ENCODE measurements at places on chromosomes 11 and 22.

DNA sequence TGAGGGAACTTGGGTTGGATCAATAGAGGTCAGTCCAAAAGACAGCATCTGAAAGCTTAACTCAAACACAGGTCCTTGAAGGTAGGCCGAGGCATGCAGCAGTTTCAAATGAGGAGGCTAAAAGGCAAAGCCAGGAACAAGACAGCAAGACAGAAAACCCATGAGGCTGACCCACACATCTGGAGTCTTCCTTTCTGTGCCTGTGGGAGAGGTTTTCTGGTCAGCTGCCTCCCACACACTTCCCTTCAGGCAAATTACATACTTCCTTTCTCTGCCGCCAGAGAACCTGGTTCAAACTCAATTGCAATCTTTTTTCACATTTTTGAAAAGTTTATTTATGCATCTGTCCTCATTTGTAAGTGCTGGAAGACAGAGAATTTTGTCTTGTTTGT is 29.8 kb upstream of the CRTAM start:
- no peak for DNase-seq

- DNase-seq, result no peak
These were observed 961 bp downstream of the IPO7 start for GRCh38 chr11:9385327-9385899.

DNA sequence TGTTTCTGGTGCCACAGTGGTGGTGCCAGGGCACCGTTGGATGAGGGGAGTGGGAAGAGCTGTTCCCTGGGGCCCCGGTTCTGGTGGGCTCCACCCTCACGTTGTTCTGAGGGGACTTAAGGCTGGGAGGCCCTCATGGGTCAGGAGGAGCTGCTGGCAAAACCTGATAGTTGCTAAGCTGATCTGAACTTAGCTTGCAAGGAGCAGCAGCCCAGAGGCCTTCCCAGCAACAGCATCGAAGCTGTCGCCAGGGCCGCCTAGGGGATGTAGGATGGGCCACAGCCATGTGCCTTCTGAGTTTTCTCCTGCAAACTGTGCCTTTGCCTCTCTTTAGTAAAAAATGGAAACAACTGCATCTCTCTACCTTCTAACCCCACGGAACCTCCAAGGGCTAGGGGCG is 240.2 kb downstream of the TBC1D22A start:
- no peak for DNase-seq

DNA sequence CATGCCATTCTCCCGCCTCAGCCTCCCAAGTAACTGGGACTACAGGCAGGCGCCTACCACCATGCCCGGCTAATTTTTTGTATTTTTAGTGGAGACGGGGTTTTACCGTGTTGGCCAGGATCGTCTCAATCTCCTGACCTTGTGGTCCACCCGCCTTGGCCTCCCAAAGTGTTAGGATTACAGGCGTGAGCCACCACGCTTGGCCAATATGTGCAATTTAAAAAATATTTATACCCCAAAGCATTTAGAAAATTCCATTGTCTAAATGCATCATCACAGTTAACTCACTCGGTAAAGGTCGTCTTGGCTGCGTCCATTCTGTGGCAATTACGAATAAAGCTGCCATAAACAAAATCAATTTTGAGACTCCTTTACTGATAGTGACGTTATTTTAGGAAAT is 36.2 kb downstream of the EP300 start:
- DNase-seq, result no peak

GRCh38 chr11:61802605-61803004 is 9.9 kb downstream of the FEN1 start:
- no peak for DNase-seq

DNA sequence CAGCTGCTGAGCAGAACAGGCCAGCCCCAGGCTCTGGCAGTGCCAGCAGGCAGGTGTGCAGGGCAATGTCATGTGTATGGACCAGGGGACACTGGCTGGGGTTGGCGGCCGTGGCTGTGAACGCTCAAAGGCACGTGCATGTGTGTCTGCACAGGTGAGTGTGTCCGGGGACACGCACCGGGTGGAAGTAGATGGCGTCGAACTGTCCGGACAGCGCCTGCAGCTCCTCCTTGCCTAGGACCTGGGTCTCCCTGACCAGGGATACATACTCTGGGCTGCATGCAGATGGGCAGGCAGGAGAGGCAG is 863 bp downstream of the HDAC10 start:
- no peak for DNase-seq

- no peak for DNase-seq
These were observed 23.6 kb downstream of the GDPD5 start for GRCh38 chr11:75502138-75502537.
